Spinal cord (tissue), 10 donors: ENCODE measurements at places on chromosomes 5 and 9.

GRCh38 chr5:122126756-122127321 lies 2.5 kb upstream of the ZNF474 start:
- peak; percentile 69 for DNase-seq

DNA sequence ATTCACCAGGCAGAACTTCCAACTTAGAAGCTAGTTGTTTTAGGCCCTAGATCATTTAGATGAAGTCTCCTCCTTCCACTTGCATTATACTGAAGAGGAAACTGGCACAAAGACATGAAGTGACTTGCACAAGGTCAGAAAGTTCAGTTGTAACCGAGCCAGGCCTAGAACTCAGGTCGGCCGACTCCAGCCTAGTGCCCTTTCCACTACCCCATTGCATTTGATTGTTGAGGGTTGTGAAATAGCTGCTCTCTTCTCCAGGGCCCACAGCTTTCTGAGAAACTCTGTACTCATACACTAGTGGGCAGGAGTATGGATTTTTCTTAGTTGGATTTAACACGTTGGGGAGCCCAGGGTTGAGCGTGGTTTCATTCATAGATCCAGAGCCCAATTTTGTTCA lies 5.6 kb downstream of the ZNF462 start:
- no peak for DNase-seq

DNA sequence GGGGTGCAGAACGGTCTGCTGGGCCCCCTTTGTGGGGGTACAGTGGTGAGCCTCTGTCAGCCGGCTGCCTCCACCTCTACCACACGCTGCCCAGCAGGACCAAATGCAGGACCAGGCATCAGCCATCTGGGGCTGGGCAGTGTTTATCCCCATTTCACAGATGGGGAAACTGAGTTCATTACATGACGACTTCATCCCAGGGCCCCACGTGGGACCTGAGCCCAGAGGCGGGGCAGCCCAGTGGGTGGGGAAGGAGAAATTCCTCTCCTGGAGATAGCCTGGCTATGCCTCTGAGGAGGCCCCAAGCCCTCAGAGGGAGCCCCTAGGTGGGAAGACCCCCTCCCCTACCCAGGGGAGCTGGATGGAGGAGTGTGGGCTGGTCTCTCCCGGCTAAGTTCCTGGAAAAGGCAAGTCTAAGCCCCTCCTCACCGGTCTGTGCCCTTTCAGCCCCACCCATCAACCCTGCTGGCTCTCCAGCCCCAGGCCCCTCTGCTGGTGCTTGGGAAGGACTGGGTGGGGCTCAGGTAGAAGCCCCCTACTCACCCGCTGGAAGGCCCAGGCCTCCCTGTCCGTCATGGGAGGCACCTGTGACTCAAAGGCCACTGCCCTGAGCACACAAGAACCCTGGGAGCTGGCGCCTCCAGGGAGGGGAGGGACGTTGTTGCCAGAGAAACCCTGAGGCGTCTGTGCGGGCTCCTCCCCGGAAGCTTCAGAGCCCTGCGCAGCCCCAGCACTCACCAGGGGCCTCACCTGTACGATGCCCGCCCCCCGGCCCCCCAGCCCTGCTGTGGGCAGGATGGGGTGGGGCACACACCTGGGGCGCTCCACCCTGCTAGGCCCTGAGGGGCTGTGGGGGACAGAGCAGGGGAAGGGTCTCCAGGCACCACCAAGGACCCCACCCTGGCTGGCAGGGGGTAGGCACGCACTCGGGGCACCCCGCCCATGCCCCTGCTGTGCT lies 7.4 kb upstream of the CCDC187 start:
- DNase-seq = no peak

GRCh38 chr9:95266649-95267048 lies 50.9 kb downstream of the FANCC start:
- no peak for DNase-seq

GRCh38 chr5:94498199-94498598 lies 120.2 kb downstream of the KIAA0825 start:
- no peak for DNase-seq

DNA sequence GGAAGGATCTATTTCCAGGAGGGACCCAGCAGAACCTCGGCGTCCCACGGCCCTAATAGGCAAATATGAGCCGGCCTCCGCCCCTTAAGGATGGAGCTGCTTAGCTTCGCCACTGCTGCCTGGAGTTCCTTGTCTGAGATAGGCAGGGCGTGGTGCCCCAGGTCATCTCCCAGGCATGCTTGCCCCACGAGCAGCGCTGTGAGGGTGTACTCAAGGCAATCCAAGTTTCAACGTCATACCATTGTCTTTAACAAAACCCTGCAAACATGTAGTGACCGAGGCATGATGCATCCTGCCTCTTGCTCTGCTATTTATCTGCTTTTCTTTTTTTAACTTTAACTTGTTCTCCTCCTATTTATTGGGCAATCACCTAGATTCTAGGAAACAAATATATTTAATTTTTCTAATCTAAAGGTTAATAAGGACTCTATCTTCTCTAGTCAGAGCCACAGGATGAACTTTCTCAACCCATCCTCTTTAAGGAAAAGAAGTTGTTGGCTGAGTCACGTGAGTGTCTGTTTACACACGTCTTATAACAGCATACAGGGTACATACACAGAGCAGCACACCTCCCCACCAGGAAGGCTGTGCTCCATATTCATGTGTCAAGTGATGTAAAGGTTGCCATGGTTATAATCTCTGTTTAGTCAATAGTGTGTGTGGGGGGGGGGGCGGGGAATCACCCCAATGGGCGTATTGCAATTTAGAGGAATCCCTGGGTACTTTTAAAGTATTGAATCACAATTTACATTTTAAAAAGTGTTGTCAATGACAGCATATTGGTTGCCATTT lies 27.3 kb upstream of the ZSWIM6 start:
- DNase-seq = no peak

- no peak for DNase-seq
Observed at GRCh38 chr9:134676361-134676760, 34.8 kb downstream of the COL5A1 start.

GRCh38 chr9:135980926-135981630 lies 19.9 kb upstream of the UBAC1 start:
- no peak for DNase-seq

- no peak for DNase-seq
Observed at GRCh38 chr5:142587354-142587965, 98.4 kb downstream of the FGF1 start.

- no peak for DNase-seq
Observed at GRCh38 chr9:8555762-8556500, 756.4 kb upstream of the DMAC1 start.

DNA sequence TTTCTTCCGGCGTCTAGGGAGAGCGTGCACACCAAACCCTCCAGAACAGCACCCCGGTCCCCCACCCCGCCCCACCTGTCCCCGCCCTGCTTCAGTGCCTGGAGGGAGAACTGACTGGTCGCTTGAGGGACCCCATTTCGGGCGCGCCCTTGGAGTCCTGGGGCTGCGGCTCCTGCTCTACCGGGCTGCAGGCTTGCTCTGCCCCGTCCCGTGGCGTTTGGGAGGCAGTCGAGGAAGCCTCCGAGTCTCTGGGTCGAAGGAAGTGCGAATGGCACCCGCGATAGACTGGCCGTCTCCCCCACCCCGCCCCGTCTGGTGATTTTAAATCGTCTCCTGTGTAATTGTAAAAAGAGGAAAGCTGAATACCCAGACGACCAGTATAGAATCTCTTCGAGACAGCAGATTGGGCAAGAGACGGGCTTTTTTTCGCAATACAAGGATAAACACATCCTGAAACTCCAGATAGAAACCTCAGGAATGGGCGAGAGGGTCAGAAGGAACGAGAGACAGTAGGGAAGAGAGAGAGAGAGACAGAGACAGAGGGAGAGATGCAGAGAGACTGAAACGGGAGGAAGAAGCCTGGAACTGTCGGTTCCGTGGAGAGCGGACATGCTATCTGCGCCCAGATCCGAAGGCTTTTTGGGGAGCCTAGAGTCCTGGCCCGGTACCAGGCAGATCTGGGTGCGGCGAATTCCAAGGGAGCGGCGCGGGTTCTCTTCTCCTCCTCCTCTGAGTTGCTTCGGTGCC lies 9.9 kb downstream of the PRDM6 start:
- DNase-seq = no peak

- no peak for DNase-seq
Observed at GRCh38 chr5:82694711-82695285, 382.4 kb downstream of the TMEM167A start.

GRCh38 chr5:122099060-122099790 lies 21.2 kb upstream of the LOX start:
- DNase-seq = no peak

DNA sequence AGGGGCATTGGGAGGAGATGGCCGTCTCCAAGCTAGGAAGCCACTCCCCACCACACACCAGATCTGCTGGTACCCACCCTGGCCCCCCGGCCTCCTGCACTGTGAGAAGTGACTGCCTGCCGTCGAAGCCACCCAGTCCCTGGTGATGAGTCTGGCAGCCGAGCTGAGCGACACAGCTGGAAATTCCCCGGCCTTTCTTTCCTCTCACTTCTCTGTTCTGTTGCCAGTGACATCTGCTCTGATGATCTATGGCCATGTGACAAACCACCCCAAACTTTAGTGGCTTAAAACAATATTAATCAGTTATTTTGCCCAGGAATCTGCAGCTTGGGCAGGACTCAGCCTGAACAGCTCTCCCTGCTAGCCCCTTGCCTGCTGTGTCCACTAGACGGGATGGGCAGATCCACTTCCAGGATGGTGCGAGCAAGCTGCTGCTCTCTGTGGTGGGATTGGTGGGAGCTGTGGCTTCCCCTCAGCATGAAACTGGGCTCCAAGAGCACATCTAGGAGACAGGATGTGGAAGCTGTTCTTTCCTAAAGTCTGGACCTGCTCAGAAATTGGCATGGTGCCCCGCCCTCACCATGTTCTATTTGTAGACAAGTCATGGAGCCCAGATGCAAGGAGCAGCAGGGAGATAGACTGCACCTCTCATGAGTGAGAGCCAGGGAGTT lies 211.2 kb downstream of the GADD45G start:
- DNase-seq = no peak

- peak; percentile 7 for DNase-seq
Observed at GRCh38 chr5:60161340-60161934, 267.9 kb upstream of the PDE4D start.

DNA sequence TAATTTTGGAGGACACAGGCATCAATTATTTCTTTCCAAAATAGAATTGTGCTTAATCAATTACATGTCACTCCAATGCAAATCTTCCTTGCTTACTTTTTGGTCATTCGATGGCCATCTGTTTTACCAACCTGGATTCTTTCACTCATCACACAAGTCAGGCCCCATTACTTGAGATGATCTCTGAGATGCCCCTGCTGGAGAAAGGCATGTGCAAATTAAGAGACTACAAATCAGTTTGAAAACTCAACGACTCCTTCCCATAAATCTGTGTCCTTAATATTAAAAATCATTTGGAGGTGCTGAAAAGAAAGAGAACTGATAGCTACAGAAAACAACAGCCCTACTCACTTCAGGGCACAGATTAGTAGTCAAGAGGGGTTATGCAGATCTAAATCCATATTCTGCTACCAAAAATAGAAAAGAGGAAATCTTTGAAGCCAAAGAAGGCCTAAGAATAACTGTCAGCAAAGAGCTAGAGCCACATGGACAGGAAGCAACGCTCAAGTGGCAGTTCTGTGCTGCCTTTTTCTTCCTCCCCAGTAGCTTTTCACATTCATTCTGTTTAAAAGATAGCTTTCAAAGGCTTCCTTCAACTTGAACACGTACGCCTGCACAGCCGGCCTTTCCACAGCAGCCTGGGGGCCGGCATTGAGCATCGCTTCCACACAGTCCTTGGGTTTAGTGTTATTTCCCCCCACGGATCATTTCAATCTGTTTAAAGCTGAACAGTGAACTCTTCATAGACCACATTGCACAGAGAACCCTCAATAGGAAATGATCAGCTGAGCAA lies 79.3 kb upstream of the MAP3K1 start:
- DNase-seq = no peak

- DNase-seq = peak; percentile 59
Observed at GRCh38 chr9:2506321-2506720, 115.3 kb upstream of the VLDLR start.

DNA sequence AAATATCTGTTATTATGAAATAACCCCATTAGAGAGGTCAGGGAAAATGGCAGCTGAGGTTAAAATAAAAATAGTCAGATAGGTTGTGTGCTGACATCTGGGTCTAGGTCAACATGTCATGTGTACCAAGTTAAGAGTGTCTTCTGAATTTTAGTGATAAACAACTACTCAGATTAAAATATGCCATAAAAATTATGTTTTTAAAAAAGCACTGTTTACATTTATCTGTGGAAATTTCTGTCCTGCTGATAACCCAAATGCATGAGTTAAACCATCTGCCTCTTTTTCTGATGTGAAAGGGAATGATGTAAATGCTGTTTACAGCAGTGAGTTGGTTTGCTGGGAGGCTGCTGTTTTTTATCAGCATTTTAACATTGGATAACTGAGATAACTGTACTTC lies 361.2 kb upstream of the TARS1 start:
- DNase-seq = no peak

- no peak for DNase-seq
Observed at GRCh38 chr5:157292599-157292998, 26.7 kb downstream of the CYFIP2 start.

DNA sequence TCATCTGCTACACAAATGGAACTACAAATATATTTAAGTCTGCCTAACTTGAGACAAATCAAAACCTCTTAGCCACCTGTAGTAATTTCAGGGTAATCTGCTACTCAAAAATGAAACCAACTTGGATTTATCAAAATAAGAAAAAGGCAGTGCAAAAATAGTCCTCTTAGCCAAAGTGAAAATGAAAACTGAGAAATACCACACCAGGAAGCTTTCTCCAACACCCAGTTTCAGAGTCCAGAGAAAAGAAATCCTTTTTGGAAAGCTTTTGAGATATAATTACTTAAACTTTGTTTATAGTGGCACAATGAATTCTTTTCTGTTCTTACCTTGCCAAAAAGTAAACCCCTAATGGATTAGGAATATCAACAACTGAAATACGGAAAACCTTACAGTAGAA lies 990.4 kb downstream of the EFNA5 start:
- DNase-seq = no peak

GRCh38 chr9:92147852-92148180 lies 32.6 kb upstream of the SPTLC1 start:
- DNase-seq = no peak

GRCh38 chr5:137344021-137344420 lies 155.1 kb downstream of the SPOCK1 start:
- DNase-seq = no peak

- peak; percentile 38 for DNase-seq
Observed at GRCh38 chr9:123081824-123082223, 48.4 kb downstream of the GPR21 start.

DNA sequence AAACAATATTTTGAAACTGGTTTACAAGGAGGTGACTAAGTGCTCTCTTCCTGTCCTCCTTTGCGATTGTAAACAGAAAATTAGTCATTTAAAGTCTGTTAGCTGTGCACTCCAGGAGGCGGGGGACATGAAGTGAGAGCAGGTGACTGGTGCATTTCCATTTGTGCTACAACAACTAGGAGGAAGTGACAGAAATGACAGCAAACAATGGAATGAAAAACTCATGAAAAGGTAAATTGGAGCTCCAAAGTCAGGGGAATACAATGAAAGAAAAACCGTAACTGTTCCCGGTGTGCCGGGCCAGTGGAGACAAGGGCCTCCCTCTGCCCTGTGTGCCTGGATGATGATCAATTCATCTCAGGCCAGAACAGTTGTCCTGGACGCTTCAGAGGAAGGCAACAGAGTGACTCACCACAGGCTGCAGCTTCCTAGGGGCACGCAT lies 439.9 kb downstream of the GADD45G start:
- no peak for DNase-seq
